Fibroblast of the aortic adventitia (primary cell): ENCODE measurements at places on chromosomes 16 and 17. TPM values are rescaled to one million over a fixed set of nuclear protein-coding genes. Genes with fewer than 3 reads are reported as not detected.
A peak's percentile ranks its signal among the peaks of the same experiment; 100 is the strongest.

Gene ALOX15
- total RNA-seq = 0.98 TPM in 1 of 2 replicates, not detected in the other

Gene HOXB8
- 0.09 TPM in 1 of 2 replicates, not detected in the other for total RNA-seq

Gene CHAD
- not detected in 2 replicates for total RNA-seq

Gene HIRIP3
- total RNA-seq = 13.6 and 14.4 TPM in 2 replicates

DNA sequence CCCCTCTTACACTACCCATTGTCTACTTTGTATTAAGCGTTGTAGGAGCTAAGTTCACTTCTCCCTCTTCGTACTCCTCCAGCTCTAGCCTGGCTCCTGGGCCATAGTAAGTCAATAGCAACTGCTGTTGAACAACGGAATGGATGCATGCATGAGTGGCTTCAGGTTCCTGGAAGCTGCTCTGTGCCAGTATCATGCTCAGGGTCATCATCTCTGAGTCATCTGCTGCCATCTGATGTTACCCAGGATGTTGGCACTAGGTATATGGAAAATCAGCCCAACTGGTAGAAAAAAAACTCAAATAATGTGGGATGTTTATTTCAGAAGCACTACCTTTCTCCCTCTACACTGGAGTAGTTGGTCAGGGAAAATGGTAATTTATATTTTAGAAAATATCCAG, 536.8 kb downstream of the NPIPA7 start:
- DNase-seq = no peak

- DNase-seq = peak; percentile 37
Measured at GRCh38 chr16:57235128-57236021, 9.7 kb upstream of the ARL2BP start.

DNA sequence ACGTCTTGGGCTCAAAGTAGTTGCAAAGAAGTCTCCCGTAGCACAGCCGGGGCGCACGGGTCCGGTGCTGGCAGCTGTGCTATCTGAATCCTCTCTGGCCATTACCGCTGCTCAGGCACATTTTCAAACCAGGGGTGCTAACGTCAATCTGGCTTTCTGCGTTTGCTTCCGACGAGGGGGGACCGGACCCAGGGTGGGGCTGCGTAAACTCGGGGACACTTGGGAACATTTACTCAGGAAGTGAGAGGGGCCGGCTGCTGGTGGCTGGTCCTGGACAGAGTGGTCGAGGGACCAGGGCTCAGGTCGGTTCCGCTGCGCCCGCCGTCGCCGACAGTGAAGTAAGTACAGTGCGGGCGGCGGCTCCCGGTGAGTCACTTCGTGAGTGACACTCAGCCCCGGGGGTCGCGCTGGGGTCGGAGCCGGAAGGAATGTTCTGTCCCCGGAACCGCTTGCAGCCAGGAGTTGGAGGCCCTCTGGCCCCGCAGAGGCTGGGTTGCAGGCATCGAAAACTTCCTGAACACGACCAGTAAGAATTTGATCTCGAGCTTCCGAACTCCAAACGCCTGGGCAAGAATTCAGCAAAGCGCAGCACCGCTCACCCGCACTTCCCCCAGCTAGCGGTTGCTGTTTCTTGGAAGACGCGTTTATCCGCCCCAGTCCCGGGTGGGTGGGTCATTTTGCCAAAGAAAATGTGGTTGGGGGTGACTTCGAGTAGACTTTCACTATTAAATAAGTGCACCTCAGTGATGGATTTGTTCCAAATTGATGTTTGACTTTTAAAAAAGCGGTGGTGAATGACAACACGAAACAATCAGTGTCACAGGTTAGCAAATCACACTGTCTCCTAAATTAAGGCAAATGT, 1.4 kb upstream of the HS3ST3B1 start:
- peak; percentile 71 for DNase-seq

DNA sequence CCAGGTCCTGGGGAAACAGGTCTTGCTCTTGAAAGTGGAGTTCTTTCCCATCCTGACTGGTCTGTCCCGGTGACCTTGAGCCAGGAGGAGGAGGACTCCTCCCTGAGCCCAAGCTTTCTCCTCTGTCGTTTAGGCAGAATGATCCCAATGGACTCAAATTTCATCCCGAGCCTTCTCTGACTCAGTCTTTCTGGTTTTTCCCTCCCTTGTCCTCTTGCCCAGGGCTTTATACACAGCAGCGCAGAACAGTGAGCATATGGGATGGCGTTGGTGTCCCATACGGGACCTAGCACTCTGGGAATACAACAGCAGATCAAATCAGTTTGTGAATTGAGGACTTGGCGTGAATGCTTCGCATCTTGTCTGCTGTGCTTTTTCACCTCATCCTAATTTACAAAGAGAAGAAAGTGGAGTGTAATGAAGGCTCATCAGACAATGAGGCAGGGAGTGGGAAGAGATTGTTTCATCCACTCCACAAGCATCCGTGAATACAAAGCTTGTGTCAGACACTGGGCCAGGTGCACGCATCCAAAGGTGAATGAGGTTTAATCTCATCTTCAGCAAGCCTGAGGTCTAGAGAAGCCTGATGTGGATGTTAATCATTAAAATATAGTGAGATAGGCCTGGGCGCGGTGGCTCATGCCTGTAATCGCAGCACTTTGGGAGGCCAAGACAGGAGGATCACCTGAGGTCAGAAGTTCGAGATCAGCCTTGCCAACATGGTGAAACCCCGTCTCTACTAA, 1.1 kb upstream of the XYLT1 start:
- no peak for DNase-seq

DNA sequence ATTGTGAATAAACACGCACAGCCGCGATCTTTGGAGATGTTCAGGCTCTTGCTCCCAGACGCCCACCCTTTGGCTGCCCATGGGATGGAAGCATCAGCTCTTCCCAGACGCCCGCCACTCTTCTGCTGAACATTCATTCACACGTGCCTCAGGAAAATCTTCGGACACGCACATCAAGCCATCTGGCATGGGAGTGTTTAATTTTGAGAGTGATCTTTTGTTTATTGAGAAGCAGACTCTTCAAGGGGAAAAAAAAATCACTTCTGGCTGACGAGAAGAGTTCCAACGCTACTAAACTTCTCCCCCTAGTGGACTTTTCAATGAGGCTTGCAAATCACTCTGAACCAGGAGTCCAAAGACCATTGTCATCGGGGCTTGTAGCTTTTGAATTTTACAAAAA, 62.0 kb upstream of the NUDT7 start:
- DNase-seq = peak; percentile 76

- DNase-seq = peak; percentile 20
Measured at GRCh38 chr17:71632328-71632727, 488.5 kb upstream of the SOX9 start.

DNA sequence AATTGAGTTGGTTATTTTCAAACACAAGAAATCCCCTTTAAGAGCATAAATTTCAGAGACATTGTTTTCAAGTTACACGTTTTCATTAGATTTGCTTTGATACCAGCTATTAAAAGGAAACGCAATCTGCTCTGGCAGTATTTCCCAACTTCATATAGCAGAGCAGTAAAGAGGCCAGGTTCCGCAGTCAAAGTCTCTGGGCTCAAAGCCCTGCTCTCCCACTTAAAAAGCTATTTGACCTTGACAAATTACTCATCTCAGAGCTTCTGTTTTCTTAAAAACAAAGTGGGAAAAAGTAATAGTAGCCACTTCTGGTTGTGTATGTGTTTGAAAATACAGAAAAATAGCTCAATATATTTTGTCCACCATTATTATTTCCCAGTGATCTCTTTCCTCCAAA, 89.7 kb upstream of the CDYL2 start:
- DNase-seq = no peak

- peak; percentile 70 for DNase-seq
Measured at GRCh38 chr17:44308320-44308818, at the start of gene RUNDC3A. TSS of gene RUNDC3A (plus strand) at chr17:44308601. CDS start at chr17:44308833, 232 bp downstream.

DNA sequence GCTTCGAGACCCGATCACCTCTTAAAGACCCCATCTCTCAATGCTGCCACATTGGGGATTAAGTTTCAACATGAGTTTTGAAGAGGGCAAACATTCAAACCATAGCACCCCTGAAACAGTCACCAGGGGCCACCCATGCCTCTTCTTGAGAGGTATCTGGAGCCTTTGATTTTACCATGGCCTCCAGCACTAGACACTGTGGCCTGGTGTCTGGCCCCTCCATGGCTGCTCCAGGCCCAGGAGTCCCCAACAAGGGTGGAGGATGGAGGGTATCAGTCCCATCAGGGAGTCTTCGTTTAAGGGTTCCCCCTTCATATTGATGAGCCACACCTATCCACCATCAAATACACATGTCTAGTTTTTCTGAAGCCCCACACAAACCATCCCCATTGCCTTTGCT, 66.5 kb upstream of the CDH5 start:
- no peak for DNase-seq

DNA sequence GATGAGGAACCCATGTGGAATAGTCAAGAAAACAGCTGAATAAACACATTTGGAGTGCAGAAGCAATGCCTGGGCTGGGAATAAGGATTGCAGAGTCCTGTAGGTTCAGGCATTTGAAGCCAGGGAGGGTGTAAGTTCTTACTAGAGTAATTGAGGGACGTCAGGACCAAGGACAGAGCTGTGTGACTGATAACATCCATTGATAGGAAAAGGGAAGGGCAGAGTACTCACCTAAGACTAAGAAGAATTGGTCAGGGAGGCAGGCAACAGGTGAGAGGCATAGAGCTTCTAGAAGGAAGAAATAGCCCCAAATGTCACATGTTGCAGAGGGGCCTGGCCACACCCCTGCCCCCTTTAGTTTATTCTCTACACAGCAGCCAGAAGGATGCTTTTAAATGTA, 79.8 kb upstream of the TMEM132E start:
- DNase-seq = peak; percentile 34

DNA sequence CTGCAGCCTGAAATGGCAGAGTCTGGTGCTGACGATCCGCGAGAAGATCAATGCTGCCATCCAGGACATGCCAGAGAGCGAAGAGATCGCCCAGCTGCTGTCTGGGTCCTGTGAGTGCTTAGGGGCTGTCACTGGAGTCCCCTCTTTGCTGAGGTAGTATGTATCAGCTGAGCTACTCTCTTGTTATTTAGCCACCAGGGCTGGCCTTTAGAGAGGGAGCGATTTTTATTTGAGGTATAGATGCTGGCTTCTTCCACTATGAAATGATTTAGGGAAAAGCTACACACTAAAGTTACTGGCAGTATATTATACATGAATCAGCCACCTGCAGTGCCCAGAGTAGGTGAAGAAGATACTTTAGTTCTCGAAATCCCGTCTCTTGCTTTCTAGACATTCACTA, 2.6 kb downstream of the CDK5RAP3 start:
- no peak for DNase-seq

DNA sequence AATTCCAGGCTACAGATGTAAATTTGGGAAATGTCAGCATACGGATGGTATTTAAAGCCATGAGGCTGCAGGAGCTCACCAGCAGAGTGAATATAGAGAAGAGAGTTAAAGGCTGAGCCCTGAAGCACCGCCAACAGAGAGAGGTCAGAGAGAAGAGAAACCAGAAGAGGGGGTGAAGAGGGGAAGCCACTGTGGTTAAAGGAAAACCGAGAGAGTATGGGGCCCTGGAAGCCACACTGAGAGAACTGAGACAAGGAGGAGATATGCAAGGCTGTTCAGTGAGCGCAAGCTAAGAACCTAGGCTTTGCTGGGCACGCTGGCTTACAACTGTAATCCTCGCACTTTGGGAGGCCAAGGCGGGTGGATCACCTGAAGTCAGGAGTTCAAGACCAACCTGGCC, 24.6 kb downstream of the COPRS start:
- no peak for DNase-seq

DNA sequence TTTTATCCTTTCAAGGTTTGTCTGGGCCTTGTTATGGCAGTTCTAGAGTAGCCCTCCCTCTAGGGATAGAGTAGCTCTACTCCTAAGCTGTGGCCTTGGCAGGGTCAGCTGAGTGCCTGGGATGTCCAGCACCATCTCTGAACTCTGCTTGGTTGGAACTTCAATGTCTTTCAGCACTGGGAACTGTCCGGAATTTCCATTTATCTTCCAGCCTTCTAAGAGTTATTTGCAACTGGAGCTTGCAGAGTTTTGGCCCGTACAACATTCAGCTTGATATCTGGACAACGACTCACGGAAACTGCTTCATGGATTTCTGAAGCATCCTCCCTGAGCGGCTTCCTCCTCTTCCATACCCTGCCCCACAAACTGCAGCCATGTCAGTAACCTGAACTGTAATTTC, 22.9 kb downstream of the MMD start:
- peak; percentile 28 for DNase-seq

DNA sequence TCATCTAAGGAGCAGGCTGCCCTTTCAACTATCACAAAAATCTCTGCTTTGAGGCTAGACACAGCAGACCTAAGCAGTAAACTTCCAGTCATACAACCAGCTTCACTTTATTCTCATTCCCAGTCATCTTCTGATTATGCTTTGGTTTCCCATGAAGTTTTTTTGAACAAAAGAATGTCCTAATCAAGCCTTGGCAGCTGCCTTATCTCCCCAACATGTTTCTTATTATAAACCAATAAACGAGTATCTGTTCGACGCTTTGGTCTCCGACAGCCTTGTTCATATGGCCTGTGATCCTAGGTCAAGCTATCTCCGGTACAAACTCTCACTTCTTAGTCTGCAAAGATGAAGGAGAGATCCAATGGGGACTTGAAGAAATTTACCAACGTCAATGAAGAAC, 47.4 kb upstream of the CDYL2 start:
- no peak for DNase-seq

GRCh38 chr17:78889531-78889930, 13.5 kb downstream of the CEP295NL start:
- DNase-seq = no peak

DNA sequence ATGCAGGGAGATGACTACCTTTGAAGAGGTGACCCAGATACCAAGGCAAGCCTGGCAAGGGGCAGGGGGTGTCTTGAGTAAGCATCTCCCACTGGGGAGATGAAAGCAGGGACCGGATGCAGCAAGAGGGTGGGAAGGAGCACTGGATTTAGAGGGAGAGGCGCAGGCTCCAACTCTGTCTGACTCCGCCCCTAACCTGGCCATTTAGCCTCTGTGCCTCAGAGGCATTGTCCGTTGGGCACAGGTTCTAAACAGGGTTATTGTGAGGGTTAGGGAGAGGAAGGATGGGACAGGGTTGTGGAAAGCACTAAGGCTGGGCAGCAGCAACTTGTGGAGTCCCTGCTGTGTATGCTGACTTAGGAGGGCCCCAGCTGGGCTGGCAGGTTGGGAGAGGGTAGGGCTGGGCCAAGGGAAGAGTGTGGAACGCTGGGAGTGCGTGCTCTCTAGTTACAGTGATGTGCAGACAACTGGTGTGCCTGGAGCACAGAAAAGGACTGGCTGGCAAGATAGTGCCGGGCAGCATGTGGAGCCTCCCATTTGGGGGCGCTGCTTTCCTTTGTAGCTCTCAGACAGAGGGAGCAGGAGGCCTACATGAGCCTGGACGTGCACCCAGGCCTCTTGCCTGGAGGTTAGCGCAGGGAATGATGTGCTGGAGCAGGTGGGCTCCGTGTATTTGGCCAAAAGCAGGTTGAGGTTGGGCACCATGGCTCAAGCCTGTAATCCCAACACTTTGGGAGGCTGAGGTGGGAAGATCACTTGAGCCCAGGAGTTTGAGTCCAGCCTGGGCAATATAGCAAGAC, 26.2 kb downstream of the TBX2 start:
- DNase-seq = no peak
